Mesenteric fat pad (tissue), 1 donor: ENCODE measurements at places on chromosomes 5 and 9. TPM values are rescaled to one million over a fixed set of nuclear protein-coding genes. Genes with fewer than 3 reads are reported as not detected.

Gene ANKRD33B
- 5.7 TPM for total RNA-seq

Gene AK3
- total RNA-seq = 69.8 TPM

Gene CTNND2
- 1.8 TPM for total RNA-seq

Gene NPR3
- total RNA-seq = 43.3 TPM

Gene PCDHGA6
- 3.1 TPM for total RNA-seq

Gene LCN1
- 2.3 TPM for total RNA-seq

Gene EIF4EBP3
- total RNA-seq = 22.5 TPM

Gene FAM193B
- total RNA-seq = 63.1 TPM

Gene AK8
- total RNA-seq = 1.5 TPM

Gene ACSL6
- total RNA-seq = 0.35 TPM

Gene GMCL2
- not detected for total RNA-seq

Gene FRMPD1
- 0.19 TPM for total RNA-seq

Gene IL3
- not detected for total RNA-seq

Gene CRHBP
- total RNA-seq = 4.9 TPM

Gene FCN2
- 1.2 TPM for total RNA-seq

Gene DDX31
- total RNA-seq = 12.7 TPM

Gene ARL10
- total RNA-seq = 4.4 TPM

Gene RASGRF2
- total RNA-seq = 30.7 TPM

Gene PGM5
- 17.6 TPM for total RNA-seq

Gene ZNF483
- total RNA-seq = 2.2 TPM

Gene FST
- total RNA-seq = 2.9 TPM

Gene DBH
- total RNA-seq = not detected

Gene ANKRD20A1
- 2.2 TPM for total RNA-seq

Gene RRAGA
- total RNA-seq = 90.5 TPM

Gene CFAP90
- 0.13 TPM for total RNA-seq

Gene F2RL2
- total RNA-seq = 0.10 TPM

Gene N4BP3
- total RNA-seq = 2.4 TPM

Gene SGCD
- 3.9 TPM for total RNA-seq

Gene SMC5
- 23.5 TPM for total RNA-seq

Gene IFNA21
- not detected for total RNA-seq

Gene EPB41L4B
- total RNA-seq = 48.6 TPM

Gene YTHDC2
- total RNA-seq = 25.8 TPM

Gene DMRT3
- 1.1 TPM for total RNA-seq

Gene AQP7
- 323 TPM for total RNA-seq

Gene TNIP1
- total RNA-seq = 285 TPM

Gene ZCCHC9
- 23.5 TPM for total RNA-seq

Gene FSD1L
- 5.1 TPM for total RNA-seq

Gene NEURL1B
- total RNA-seq = 35.8 TPM

Gene ARHGEF37
- 3.9 TPM for total RNA-seq

Gene CARD6
- 19.5 TPM for total RNA-seq

Gene EIF4E1B
- total RNA-seq = not detected

Gene BASP1
- total RNA-seq = 46.9 TPM
